ENCODE measurements at places on chromosomes 13 and 19.

DNA sequence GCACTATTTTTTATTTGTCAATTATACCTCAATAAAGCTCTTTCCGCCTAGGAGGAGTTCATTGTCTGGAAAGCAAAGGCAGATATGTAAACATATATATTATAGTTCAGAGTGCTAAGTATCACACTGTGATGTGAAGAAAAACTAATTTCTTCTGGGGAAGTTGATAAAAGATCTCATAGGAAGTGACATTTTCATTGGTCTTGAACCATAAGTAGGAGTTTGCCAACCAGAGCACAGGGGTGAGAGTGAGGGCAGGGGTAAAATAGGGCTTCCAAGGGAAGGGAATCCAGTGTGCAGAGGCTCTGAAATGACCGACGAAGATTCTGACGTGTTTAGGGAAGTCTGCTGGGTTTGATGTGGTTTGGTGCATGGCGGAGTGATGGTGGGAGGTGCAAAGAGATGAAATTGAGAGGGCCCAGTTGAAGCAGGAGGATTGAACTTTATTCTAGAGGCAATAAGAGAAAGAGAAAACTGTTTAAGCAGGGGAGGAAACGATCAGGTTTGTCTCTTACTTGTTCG, 780 bp upstream of the GTF2F2 start:
- H3K4me1 ChIP-seq: no peaks in the 10 kb centered on the region
- H3K4me3 ChIP-seq: peak overlapping the region; percentile 89
- peak; percentile 26 for DNase-seq
- no peaks in the 10 kb centered on the region for H3K36me3 ChIP-seq

GRCh38 chr13:111904701-111905608, 162.0 kb upstream of the SOX1 start:
- no peaks in the 10 kb centered on the region for H3K4me1 ChIP-seq
- no peaks in the 10 kb centered on the region for H3K27me3 ChIP-seq
- H3K36me3 ChIP-seq: no peaks in the 10 kb centered on the region
- no peak overlapping the region for H3K27ac ChIP-seq
- no peak overlapping the region for H3K4me3 ChIP-seq

GRCh38 chr13:97211300-97211699, 10.8 kb upstream of the MBNL2 start:
- H3K36me3 ChIP-seq: no peaks in the 10 kb centered on the region
- peaks cover 7% of the 10 kb centered on the region for H3K4me1 ChIP-seq
- no peak for DNase-seq
- no peak overlapping the region for H3K27ac ChIP-seq
- no peaks in the 10 kb centered on the region for H3K27me3 ChIP-seq

DNA sequence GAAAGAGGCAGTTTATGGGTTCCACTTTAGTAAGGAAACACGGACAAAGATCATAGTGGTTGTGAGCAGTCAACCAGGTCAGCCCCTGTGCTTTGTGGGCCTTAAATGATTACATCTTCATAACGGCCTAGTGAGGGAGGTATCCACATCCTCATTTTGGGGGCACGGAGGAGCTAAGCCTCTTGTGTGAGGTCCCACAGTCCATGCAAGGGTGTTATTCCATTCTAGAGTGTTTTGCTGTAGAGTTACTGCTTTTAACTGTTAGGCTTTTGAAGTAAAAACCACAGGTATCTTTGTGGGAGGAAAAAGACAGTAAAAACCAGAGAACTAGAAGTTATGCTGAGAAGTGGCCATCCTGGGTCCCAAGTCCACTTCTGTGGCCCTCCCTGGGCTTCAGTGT, 4.0 kb downstream of the NOP53 start:
- peak overlapping the region; percentile 46 for H3K4me3 ChIP-seq
- H3K4me1 ChIP-seq: peaks cover 6% of the 10 kb centered on the region
- DNase-seq: peak; percentile 51
- H3K27ac ChIP-seq: peak overlapping the region; percentile 52
- peaks cover 25% of the 10 kb centered on the region for H3K36me3 ChIP-seq

GRCh38 chr19:35822579-35822978, 9.9 kb upstream of the PRODH2 start:
- no peak overlapping the region for H3K4me3 ChIP-seq
- no peak overlapping the region for H3K27ac ChIP-seq
- no peaks in the 10 kb centered on the region for H3K27me3 ChIP-seq
- no peak for DNase-seq
- H3K36me3 ChIP-seq: no peaks in the 10 kb centered on the region

DNA sequence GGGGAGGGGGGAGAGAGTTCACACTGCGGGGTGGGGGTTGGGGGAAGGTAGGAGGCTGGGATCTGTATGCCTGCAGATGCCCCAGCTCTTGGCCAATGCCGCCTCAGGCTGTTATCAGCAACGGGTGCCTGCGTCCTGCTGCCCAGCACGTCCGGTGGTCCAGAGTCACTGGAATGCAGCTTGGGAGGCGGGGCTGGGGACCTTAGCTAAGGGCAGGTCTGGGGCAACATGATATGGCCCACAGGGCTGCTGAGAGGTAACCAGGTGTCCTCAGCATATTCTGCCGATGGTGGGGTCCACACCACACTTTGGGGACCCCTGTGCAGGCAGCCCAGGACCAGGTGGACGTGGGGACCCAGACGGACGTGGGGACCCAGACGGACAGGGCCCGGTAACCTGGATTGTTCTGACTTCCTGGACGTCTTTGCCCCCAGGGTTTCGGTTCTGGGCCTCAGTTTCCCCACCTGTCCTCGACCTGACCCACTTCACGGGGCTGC, 668 bp upstream of the ARHGAP45 start:
- H3K4me1 ChIP-seq: peaks cover 17% of the 10 kb centered on the region
- H3K36me3 ChIP-seq: peaks cover 7% of the 10 kb centered on the region
- H3K27ac ChIP-seq: no peak overlapping the region
- H3K4me3 ChIP-seq: peak overlapping the region; percentile 98
- no peaks in the 10 kb centered on the region for H3K27me3 ChIP-seq
- DNase-seq: no peak

- no peaks in the 10 kb centered on the region for H3K36me3 ChIP-seq
- DNase-seq: no peak
- H3K27ac ChIP-seq: no peak overlapping the region
- H3K4me1 ChIP-seq: no peaks in the 10 kb centered on the region
- H3K27me3 ChIP-seq: no peaks in the 10 kb centered on the region
These were observed 208.7 kb downstream of the LIG4 start for GRCh38 chr13:108006619-108007018.

DNA sequence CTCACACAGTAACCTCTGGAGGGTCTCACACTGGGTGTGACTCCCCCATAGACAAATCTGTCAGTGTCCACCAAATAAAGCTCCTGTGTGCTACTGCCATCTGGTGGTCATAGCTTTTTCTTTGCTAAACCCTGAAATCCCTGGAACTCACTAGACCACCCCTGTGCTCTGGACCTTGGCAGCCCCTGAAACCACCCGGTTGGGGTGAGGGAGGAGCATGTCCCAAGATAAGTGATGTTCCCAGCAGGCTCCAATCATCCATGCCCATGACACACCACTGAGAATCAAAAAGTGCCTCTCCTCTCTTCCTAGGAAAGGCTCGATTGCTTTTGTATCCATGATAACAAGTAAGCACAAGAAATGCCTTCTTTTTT, 6.5 kb upstream of the HSD17B14 start:
- H3K4me3 ChIP-seq: no peak overlapping the region
- H3K27ac ChIP-seq: no peak overlapping the region
- no peaks in the 10 kb centered on the region for H3K4me1 ChIP-seq
- no peak for DNase-seq
- no peaks in the 10 kb centered on the region for H3K36me3 ChIP-seq

- no peak overlapping the region for H3K4me3 ChIP-seq
- no peak overlapping the region for H3K27ac ChIP-seq
- H3K4me1 ChIP-seq: no peaks in the 10 kb centered on the region
- H3K36me3 ChIP-seq: no peaks in the 10 kb centered on the region
These were observed 211.6 kb downstream of the PCDH20 start for GRCh38 chr13:61204025-61204424.

DNA sequence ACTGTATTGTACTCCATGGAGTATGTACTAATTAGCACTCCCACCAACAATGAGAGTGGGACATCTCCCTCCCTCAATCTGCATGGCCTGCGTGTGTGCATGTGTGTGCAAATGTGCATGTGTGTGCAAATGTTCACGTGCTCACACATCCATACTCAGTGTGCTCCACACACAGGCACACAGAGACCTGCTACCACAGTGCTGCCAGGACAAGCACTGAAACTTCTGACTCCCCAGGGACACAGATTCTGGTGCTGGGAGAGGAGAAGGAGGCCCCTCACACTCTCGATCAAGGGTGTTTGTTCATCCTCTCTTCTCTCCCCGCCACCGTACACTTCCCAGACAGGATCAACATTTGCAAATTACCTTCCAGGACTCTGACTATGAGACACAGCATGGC, 37.8 kb upstream of the ZNF507 start:
- H3K4me3 ChIP-seq: no peak overlapping the region
- H3K27me3 ChIP-seq: no peaks in the 10 kb centered on the region
- no peak overlapping the region for H3K27ac ChIP-seq
- H3K4me1 ChIP-seq: no peaks in the 10 kb centered on the region
- no peaks in the 10 kb centered on the region for H3K36me3 ChIP-seq

- no peak overlapping the region for H3K4me3 ChIP-seq
- no peaks in the 10 kb centered on the region for H3K4me1 ChIP-seq
- no peaks in the 10 kb centered on the region for H3K27me3 ChIP-seq
- H3K27ac ChIP-seq: no peak overlapping the region
- no peaks in the 10 kb centered on the region for H3K36me3 ChIP-seq
These were observed 481.3 kb upstream of the GPC6 start for GRCh38 chr13:92745258-92745657.

DNA sequence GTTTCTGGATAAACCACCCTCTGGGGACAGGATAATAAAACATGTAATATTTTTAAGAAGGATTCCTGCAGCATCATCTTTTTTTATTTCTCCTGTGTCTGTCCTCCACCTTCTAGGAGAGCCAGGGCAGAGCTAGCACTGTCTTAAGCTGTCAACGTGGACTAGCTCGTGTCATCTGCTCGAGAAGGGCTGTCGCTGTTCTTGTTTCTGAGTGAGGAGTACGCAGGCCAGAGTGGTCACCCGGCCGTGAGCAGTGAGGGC, 13.9 kb downstream of the CAPN12 start:
- H3K27ac ChIP-seq: no peak overlapping the region
- no peaks in the 10 kb centered on the region for H3K27me3 ChIP-seq
- no peaks in the 10 kb centered on the region for H3K36me3 ChIP-seq
- no peak for DNase-seq

- H3K4me3 ChIP-seq: no peak overlapping the region
- DNase-seq: no peak
- no peaks in the 10 kb centered on the region for H3K36me3 ChIP-seq
- no peak overlapping the region for H3K27ac ChIP-seq
- peaks cover 4% of the 10 kb centered on the region for H3K4me1 ChIP-seq
These were observed 4.5 kb upstream of the TIMM44 start for GRCh38 chr19:7947939-7948338.

DNA sequence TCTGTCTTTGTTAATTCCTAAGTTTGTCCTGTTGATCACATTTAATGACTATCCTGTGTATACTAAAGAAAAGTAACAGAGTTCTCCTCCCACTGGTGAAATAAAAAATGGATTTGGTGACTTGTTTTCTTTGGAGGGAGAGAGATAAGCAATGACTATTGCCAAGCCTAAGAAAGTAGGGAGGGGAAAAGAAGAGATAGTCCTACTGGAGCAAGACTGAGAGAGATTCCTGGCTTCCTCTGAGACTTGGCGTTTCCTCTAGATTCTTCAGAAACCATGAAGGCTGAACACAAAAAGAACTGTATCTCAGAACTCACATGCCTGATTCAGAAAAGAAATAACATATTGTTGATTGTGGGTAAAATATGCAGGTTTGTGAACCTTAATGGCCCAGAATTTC, 406.5 kb downstream of the FOXO1 start:
- no peaks in the 10 kb centered on the region for H3K4me1 ChIP-seq
- H3K27ac ChIP-seq: no peak overlapping the region
- H3K27me3 ChIP-seq: no peaks in the 10 kb centered on the region
- H3K4me3 ChIP-seq: no peak overlapping the region
- no peak for DNase-seq

DNA sequence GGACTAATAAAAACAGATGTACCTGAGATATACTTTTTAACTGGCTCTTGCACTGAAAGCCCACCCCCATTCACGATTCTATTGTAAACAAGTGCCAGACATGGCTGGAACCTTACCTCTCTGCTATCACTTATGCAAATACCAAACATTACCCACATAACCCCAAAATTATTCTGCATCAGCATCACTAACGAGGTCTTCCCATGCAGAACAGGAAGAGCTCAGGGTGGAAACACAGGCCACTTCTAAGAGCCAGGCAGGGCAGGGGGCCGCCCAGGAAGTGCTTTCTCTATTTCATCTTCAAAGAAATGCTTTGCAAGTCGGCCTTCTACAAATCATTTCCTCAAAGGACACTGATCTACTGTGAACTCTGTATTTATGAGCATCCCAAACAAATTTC, 7.3 kb downstream of the IRS2 start:
- H3K4me3 ChIP-seq: no peak overlapping the region
- no peak overlapping the region for H3K27ac ChIP-seq
- H3K36me3 ChIP-seq: no peaks in the 10 kb centered on the region
- DNase-seq: no peak

DNA sequence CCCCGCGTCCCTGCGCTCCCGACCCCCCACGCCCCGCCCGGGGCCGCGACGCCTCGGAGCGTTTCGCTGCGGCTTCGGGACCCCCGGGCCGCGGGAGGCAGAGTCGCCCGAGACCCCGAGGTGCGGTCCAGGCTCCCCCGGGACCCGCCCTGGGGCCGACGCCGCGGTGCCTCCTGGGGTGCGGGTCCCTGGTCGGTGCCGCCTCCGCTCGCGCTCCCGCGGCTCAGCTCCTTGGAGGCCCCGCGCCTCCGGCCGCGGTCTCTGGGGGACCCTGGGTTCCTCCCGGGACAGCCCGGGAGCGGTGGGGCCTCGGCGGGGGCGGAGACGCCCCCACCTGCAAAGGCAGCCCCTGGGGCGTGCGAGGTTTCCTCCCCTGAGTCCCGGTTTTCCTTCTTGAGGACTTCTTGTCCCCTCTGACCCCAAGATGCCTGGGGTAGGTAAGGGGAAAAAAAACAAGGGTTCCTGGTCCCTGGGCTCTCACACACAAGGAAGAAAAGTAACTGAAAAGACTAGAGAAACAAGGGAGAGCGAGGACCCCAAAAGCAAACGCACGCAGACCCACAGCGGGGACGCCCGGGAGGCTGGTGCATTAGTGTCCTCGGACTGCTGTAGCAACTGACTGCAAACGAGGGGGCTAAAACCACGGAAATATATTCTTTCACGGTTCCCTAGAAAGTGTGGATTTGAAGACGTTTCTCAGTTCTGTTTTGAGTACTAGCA, 740 bp downstream of the ZNF555 start:
- H3K36me3 ChIP-seq: no peaks in the 10 kb centered on the region
- no peaks in the 10 kb centered on the region for H3K27me3 ChIP-seq
- H3K4me1 ChIP-seq: peaks cover 3% of the 10 kb centered on the region
